ENCODE measurements at places on chromosomes 11 and 22.

GRCh38 chr11:110471371-110471770, 41.6 kb downstream of the FDX1 start:
- peak; percentile 16 for DNase-seq

- DNase-seq = no peak
Observed at GRCh38 chr11:27313157-27313821, 49.7 kb downstream of the CCDC34 start.

DNA sequence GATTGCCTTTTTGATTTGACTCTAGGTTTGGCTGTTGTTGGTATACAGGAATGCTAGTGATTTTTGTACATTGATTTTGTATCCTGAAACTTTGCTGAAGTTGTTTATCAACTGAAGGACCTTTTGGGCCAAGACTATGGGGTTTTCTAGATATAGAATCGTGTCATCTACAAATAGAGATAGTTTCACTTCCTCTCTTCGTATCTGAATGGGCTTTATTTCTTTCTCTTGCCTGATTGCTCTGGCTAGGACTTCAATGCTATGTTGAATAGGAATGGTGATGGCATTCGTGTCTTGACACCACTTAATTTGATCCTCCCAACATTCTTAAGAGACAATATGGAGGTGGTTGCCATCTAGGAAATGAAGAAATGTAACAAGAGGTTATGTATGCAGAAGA, 388.1 kb upstream of the API5 start:
- DNase-seq = no peak

GRCh38 chr22:20126284-20127029, 5.1 kb upstream of the ZDHHC8 start:
- no peak for DNase-seq

All from HT1080 (cell line).